ENCODE measurements at places on chromosomes 5 and 9. TPM values are rescaled to one million over a fixed set of nuclear protein-coding genes. Genes with fewer than 3 reads are reported as not detected.

MZB1 gene
- 71.8 TPM for total RNA-seq

BRINP1 gene
- not detected for total RNA-seq

DNA sequence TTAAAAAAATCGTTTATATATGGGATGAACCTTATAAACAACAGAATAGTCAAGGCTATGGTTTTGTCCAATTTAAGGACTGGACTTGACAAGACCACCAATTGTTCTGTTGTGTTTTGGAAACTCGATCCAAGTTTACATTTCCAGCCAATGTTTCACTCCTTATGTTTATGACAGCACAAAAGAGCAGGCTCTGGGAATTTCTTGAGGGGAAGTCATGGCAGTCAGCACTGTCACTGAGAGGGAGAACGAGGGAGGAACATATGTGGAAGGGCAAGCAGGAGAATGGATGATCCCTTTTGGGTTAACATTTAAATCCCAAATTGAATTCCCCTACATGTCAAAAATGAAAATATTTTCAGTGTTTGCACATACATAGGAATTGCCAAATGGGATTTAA is 292.5 kb downstream of the MARCHF11 start:
- DNase-seq, result no peak

DNA sequence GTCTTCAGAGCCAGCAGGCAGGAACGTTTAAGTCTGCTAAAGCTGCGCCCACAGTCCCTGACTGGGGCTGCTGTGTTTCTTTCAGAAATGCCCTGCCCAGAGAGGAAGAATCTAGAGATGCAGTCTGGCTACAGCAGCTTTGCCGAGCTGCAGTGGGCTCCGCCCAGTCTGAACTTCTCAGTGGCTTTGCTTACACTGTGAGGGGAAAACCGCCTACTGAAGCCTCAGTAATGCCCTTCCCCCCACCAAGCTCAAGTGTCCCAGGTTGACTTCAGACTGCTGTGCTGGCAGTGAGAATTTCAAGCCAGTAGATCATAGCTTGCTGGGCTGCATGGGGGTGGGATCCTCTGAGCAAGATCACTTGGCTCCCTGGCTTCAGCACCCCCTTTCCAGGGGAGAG is 78.4 kb downstream of the SREK1 start:
- DNase-seq, result no peak

DNA sequence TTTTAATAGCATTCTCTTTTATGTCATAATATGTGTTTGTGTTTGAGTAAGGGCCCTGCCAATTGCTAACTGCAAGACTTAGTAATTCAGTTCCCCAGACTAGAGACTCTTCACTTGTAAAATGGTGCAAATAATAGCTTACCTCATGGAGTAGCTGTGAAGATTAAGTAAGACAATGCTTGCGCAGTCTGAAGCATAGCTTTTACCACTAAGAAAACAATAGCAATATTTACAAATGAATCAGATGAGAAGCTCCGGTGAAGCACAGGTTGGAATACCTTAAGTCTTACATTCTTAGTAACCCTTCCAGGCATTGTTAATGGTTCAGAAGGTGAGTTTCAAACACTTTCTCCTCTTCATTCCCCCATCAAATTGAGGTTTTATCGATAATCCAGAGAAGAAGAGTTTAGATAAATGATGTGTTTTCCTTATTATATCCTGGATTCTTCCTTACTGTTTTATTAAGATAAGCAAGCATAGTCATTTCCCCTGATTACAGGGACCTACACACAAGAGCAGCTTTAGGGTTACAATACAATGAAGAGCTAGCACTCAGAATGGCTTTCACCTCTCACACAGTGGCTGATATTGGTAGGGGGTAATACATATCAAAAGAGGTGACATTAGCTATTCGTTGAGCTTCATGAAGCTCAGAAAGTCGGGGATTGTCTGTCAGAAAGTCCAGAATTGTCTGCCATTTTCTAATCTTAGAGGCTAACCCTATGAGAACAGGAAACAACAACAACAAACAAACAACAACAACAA is 96.4 kb upstream of the EDIL3 start:
- DNase-seq, result no peak

DNA sequence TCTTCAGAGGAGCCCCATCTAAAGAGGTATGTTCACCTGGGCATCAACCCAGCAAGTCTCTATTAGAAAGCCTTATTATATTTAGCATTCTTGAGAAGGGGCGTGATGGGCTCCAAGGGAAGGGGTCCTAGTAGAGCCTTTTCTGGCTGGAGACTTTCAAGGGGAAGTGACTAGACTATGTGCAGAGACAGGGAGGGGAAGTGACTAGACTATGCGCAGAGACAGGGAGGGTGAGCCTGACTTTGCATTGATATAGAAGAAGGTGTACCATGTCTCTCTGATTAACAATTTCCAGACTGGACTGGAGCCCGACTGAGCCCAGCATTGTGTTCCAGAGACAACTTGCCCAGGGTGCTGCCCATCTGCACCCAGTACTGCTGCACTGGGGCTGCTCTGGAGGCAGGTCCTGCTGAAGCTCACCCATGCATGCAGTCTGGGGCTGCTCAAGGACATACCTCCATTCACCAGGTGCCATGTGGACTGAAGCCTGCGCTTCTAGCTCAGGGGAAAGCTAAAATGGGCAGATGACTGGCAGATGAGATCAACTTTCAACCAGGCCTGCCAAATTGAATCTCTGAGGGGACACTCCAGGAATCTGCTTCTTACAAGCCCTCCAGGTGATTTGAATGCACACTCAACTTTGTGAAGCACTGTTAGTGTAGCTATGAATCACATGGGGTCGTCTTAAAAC is 83.0 kb upstream of the GNA14 start:
- DNase-seq, result no peak

DNA sequence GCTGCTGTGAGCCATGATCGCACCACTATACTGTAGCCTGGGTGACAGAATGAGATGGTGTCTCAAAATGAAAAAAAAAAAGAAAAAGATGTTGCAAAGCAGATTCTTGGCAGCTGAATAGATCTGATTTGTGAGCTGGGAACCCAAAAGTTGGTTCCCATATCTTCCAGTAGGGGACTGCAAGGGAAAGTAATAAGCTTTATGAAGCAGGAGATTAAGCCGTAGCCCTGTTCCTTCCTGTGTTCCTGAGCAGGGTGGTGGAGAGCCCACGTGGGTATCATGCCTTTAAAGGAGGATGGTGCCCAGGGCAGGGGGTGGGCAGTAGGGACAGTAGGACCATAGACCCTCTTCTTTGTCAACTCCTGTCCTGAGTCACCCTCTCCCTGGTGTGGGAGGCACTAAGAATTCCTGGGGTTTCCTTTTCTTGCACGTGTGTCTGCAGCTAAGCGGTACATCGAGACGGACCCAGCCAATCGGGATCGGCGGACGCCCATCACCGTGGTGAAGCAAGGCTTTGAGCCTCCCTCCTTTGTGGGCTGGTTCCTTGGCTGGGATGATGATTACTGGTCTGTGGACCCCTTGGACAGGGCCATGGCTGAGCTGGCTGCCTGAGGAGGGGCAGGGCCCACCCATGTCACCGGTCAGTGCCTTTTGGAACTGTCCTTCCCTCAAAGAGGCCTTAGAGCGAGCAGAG is 37.9 kb downstream of the STOM start:
- no peak for DNase-seq

GRCh38 chr9:32782476-32783167 is 718 bp upstream of the TMEM215 start:
- DNase-seq, result no peak

All from B cell (primary cell).